Cerebellar nuclear complex (tissue), 1 donor: ENCODE measurements at places on chromosomes 1 and 21.
A peak's percentile ranks its signal among the peaks of the same experiment; 100 is the strongest.

DNA sequence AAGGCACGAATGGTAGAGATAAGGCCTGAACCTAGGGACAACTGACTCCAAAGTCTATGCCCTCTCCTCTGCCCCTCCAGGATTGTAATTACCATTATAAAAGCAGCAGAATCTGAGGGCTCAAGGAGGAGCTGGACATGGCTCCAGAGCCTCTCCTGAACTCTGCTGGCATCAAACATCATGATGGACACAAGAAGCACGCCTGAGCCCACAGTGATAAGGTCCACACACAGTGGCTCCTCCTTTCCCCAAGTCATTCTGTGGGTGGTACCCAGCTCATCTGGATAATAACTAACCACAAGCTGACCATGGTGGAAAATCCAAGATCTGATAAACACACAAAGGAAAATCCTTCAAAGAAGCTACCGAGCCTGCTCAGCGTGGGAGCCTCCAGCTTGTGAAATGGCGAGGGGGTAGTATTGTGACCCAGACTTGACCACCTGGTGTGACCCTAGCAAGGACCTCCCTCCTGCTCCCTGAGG, 85.2 kb downstream of the HIVEP3 start:
- DNase-seq = no peak

DNA sequence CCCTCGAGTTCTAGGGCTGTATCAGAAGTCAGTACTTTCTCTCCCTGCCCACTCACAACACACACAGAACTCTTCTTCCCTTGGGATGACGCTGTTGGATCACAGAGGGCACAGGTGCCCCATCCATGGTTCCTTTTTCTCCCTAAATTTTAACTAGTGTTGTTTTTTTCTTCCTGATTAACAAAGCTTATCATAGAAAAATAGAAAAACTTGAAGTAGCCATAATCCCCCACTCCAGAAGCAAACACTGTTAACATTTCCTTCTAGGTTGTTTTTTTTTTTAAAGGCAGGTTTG, 27.5 kb downstream of the NAV1 start:
- DNase-seq = no peak

DNA sequence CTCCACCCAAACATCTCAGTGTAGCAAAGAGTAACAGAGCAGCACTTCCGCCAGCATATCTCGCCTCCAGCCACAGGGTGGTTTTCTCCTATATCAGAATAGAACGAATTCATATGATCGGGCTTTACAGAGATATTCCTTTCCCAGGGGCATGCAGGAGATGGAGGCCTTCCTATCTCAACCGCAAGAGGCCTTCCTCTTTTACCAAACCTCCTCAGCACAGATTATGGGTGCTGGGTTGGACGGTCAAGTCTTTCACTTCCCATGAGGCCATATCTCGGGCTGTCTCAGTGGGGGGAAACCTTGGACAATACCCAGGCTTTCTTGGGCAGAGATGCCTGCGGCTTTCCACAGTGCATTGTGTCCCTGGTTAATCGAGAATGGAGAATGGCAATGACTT, 65.8 kb downstream of the OVGP1 start:
- DNase-seq = no peak

- no peak for DNase-seq
These were observed 21.5 kb downstream of the DHCR24 start for GRCh38 chr1:54865238-54866073.

DNA sequence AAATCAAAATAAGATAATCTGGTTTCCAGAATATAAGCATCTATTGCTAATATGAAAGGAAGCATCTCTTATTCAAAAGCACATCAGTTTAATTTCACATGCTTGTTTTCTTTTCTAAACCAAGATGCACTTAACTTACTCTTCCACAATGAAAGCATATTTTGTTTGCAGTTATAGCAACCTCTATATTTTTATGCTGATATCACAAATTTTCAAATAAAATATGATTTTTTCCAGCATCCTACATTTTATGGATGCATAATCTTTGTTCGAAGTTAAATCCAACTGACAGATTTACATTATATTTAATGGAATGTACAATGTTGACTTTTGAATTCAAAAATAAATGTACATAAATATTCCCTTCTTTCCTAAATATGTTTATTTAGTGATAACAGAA, 978.3 kb upstream of the B3GALT2 start:
- no peak for DNase-seq

DNA sequence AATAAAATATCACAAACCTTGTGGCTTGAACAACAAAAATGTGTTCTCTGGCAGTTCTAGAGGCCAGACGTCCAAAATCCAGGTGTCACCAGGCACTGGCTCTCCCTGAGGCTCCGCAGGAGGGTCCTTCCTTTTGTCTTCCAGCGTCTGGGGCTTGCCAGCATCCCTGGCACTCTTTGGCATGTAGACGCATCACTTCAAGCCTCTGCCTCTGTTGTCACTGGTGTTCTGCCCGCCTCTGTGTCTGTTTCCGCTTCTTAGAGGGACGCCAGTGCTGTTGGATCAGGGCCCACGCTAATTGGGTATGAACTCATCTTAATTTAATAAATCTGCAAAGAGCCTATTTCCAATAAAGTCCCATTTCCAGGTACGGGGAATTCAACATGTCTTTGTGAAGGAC, 273.7 kb upstream of the C1orf174 start:
- no peak for DNase-seq

DNA sequence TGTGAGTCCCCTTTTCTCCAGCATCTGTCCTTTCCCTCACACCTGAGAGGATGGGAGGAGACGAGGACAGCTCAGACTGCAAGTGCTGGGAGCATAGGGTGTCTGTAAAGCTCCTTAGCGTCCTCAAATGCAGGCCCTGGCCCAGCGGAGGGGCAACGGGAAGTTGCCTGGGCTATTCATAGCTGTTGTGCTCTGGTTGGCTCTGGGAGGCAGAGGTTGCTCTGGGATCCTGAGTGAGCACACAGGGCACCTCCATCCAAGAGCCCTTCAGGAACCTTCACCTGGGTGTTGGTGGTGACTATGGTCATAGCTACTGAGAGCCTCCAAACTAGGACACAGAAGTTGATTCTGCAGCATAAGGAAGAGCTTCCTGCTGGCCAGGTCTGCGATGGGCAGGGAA, 2.6 kb downstream of the PADI1 start:
- no peak for DNase-seq

- no peak for DNase-seq
These were observed 38.3 kb downstream of the YY1AP1 start for GRCh38 chr1:155650231-155650757.

- no peak for DNase-seq
These were observed 390.4 kb upstream of the VAMP3 start for GRCh38 chr1:7380712-7381111.

DNA sequence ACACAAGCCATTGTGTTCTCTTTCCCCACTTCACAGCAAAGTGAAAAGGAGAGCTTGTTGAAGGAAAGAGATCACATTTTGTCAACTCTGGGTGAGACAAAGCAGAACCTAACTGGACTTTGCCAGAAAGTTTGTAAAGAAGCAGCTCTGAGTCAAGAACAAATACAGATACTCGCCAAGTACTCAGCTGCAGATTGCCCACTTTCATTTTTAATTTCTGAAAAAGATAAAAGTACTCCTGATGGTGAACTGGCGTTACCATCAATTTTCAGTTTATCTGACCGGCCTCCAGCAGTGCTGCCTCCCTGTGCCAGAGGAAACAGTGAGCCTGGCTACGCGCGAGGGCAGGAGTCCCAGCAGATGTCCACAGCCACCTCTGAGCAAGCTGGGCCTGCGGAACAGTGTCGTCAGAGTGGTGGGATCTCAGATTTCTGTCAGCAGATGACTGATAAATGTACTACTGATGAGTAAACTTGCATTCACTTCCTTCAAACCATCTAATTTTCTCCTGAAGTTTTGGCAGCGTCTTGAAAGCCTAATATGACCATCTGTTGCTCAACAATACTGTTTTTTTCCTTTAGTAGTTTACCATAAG, 43.7 kb downstream of the BACH1 start:
- DNase-seq = peak; percentile 8

DNA sequence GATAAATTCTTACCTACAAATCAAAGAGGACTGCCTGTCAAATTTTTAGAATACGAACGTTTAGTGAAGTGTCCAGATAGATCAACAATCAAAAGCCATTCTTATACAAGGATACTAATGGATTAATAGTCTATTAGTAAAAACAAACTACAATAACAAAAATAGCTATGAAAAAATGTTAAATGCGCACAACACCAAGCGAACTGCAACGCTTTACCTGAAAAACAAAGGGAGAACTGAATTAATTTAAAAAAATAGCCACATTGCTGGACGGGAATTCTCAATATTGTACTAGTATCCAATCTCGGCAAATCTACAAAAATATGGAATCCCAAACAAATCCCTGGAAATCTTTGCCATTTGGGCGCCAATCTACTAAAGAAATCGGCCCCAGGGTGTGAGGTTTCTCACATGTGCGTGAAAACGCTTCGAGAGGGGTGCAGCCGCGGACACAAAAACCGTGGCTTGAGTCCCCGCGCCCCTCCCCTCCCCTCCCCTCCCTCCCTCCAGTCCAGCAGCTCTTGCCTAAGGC, 55.6 kb downstream of the TRAF5 start:
- no peak for DNase-seq

DNA sequence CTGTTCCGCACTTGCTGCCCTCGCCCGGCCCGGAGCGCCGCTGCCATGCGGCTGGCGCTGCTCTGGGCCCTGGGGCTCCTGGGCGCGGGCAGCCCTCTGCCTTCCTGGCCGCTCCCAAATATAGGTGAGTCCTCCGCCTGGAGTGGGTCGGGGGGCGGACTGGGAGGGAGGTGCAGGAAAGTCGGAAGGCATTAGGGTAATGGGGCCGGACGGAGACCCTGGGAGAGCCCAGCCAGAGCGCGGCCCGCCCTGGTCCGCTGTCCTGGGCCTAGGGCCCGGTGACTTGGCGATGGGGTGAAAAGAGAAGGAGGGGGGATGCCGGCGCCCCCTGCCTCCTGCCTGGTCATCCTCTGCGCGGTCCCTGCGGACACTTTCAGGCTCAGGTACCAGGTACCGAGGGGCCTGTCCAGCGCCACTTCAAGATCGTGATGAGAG, 243 bp downstream of the ADAM15 start:
- no peak for DNase-seq

DNA sequence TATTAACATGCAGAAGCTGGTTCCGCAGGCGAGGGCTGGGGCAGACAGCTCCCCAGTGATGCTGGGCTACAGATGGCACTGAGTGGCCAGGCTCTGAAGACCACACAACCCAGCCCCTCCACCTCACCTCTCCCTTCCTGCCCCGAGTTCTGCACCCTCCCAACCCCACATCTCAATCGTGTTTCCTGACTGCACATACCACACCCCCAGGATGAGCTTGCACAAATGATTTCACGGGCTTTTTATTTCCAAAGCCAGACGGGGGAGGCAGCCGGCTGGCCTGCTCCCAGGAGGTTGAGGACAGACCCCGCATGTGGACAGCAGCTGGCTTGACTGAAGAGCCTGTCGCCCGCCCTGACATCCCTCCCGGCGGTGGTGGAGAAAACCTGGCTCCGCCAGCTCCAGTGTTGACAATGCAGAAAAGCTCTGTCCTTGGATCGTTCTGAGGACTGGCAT, 21.4 kb upstream of the ALDH4A1 start:
- DNase-seq = no peak

DNA sequence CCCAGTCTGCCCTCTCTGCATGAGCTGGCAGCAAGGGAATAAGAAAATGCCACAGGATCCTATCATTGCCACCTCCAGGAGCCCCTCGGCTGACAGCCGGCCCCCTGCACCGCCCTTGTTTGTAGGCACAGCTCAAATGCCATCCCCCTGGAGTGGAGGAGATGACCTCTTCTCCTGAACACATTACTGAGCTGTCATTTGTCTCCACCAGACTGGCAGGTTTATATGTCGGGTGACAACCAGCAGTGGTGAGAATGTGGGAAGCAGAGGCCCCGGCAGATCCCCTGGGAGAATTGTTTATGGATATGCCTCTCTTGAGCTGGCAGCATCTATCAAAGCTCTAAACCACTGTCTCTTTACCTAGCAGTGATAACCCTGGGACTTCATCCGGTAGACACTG, 135.4 kb upstream of the FMN2 start:
- no peak for DNase-seq

GRCh38 chr1:205301205-205301821, 20.2 kb downstream of the NUAK2 start:
- DNase-seq = no peak

GRCh38 chr1:224744521-224744920, 128.4 kb downstream of the CNIH3 start:
- DNase-seq = no peak

- DNase-seq = no peak
These were observed 68.7 kb downstream of the MAP10 start for GRCh38 chr1:232873931-232874330.

GRCh38 chr1:217462159-217462558, 168.7 kb downstream of the GPATCH2 start:
- DNase-seq = no peak

DNA sequence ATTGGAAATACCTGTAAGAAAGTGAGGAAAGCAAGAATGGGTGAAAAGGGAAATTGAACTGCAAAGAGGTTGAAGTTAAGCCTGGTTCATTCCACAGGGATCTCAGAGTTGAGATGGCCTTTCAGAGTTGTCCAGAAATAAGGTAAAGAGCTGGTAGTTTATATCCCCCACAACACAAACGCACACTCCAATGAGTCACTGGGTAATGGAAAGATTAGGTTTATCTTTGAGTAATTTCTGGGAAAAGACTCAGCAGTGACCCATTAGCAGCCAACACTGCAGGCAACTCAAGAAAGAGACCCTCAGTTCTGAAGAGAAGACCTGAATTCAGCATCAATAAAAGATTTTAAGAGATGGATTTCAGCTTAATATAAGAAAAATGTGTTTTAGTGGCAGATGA, 485.5 kb downstream of the PTPRC start:
- no peak for DNase-seq

DNA sequence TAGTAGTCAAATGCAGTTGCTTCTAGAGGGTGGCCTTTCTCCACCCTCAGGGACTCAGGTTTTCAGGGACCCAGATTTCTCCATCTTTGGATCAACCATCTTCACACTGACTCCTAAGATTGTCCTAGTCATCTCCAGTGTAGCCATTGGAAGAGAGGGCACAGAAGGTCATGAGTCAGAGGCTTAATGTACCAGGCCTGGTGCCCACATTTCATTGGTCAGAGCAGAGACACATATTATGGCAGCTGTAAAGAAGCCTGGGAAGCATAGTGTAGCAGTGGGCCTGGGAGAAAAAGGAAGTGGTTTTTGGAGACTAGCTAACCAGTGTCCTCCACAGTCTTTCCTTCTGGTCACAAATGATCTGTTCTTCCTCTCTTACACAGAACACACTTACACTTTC, 122.5 kb downstream of the GIPC2 start:
- DNase-seq = no peak

GRCh38 chr1:26094677-26095383, 16.8 kb upstream of the PDIK1L start:
- no peak for DNase-seq

GRCh38 chr1:217626321-217626720, 4.6 kb downstream of the GPATCH2 start:
- DNase-seq = no peak

DNA sequence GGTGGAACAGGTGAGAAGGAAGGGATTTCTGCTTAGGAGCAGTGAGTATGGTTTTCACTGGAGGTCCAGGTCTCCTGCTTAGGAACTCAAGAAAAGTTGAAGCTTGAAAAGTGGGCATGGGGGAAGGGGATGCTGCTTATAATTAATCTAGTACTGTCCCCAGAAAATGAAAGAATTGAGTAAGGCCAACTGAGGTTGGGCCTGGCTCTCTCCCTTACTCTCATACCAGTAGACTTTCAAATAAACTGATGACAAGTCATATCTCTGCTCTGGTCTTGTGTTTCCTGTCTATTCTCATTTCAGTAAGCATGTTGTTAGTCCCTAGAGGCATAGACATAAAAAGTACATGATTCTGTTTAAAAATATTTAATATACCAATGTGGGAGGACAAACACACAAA, 26.4 kb downstream of the CD48 start:
- no peak for DNase-seq
